ENCODE measurements at places on chromosomes 5 and 9.

DNA sequence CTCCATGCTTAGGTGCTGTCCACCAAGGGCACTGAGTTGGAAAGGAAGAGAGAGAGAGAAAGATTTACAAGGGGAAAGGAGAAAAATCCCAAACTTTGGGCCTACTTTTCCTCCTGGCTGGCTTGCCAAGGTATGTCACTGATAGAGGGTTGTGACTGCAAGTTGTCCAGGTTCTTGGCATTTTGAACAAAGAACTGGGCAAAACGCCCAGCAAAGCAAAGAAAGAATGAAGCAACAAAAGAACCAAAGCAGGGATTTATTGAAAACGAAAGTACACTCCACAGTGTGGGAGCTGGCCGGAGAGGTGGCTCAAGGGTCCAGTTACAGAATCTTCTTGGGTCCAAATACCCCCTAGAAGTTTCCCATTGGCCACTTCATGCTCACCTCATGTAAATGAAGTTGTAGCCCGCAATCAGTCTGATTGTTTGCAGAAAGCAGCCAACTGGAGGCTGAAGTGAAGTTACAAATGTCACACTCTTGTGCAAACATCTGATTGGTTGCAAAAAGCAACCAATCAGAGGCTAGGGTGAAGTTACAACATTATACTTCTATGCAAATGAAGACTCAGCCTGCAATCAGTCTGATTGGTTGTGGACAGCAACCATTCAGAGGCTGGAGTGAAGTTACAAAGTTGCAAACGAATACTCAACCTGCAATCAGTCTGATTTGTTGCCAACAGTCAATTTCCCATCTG, 263.5 kb downstream of the YTHDC2 start:
- no peak for DNase-seq

GRCh38 chr5:141711687-141712086, 29.7 kb upstream of the ARAP3 start:
- DNase-seq = no peak

DNA sequence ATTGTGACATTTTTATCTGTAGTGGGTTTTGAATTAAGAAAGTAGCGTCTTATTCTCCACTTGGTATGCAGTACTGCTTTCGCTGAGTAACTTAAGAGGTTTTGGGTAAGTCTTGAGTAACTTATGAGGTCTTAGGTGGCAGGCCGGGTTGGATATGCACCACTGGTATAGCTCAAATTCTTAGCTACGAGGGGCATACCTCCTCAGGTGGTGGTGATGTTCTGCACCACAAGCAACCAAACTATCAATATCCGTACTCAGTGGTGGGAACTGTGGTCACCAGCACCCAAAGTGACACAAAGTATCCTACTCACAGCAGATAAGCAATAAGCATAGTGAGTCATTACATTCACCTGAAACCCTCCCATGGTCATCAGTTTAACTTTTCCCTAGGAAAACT, 13.7 kb downstream of the SMC2 start:
- DNase-seq = no peak

GRCh38 chr9:105306351-105307140, 62.1 kb downstream of the SLC44A1 start:
- DNase-seq = no peak

- no peak for DNase-seq
Observed at GRCh38 chr9:106727969-106728368, 135.0 kb upstream of the ZNF462 start.

DNA sequence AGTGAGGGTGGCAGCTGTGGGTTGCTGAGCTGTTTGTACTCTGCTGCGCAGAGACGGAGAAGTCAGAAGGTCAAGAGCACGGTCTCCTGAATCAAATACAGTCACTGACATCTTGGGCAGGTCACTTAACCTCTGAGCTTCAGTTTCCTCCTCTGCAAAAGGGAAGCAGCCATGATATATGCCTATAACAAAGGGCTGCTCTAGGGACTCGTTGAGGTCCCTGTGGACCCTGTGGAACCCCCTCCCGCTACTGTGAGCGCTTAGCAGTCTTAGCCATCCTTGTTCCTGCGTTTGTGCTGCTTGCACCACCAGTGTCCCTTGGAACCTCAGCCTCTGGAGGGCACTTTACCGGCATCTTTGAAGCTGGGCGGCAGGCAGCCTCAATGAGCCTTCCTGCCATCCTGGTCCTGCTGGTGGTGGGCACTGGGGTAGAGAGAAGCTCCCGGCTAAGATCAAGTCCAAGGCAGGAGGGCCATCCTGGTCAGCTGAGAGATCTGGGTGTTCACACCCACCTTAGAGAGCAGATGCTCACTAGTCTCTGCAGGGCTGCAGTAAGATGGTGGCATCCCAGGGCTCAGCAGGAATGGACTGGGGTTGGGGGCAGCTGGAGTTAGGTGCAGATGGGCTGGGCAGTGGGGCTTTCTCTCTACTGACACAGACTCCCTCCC, 8.7 kb downstream of the JADE2 start:
- DNase-seq = no peak
